ENCODE measurements at places on chromosomes 13 and 19. TPM values are rescaled to one million over a fixed set of nuclear protein-coding genes. Genes with fewer than 3 reads are reported as not detected.

DNA sequence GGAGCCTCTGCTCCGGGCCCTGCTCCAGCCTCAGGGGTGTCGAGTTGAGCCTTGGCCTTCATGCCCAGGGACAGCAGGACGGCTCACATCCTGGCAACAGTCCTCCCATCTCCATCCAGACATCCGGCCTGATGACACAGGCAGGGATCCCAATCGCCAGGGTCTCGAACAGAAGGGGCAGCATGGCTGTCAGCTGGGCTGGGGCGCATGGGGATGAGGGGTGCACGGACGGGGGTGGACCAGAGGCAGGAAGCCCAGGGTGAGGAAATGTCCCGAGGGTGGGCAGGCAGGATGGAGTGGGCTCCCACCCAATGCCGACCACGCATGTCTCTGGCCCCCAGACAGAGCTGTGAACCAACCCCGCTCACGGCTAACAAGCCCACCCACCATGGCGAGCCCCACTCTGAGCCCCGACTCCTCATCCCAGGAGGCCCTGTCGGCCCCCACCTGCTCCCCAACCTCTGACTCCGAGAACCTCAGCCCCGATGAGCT is 16.2 kb downstream of the EVI5L start:
- H3K27ac ChIP-seq = no peak overlapping the region
- H3K4me3 ChIP-seq = no peak overlapping the region
- no peak for DNase-seq
- H3K36me3 ChIP-seq = no peaks in the 10 kb centered on the region
- H3K4me1 ChIP-seq = no peaks in the 10 kb centered on the region

EPS8L1 gene
- total RNA-seq = 49.0 TPM

GRCh38 chr19:15538774-15539173 is 30.4 kb downstream of the CYP4F22 start:
- no peak for DNase-seq
- no peaks in the 10 kb centered on the region for H3K27me3 ChIP-seq
- no peak overlapping the region for H3K4me3 ChIP-seq
- no peaks in the 10 kb centered on the region for H3K4me1 ChIP-seq
- no peaks in the 10 kb centered on the region for H3K36me3 ChIP-seq
- no peak overlapping the region for H3K27ac ChIP-seq

DNA sequence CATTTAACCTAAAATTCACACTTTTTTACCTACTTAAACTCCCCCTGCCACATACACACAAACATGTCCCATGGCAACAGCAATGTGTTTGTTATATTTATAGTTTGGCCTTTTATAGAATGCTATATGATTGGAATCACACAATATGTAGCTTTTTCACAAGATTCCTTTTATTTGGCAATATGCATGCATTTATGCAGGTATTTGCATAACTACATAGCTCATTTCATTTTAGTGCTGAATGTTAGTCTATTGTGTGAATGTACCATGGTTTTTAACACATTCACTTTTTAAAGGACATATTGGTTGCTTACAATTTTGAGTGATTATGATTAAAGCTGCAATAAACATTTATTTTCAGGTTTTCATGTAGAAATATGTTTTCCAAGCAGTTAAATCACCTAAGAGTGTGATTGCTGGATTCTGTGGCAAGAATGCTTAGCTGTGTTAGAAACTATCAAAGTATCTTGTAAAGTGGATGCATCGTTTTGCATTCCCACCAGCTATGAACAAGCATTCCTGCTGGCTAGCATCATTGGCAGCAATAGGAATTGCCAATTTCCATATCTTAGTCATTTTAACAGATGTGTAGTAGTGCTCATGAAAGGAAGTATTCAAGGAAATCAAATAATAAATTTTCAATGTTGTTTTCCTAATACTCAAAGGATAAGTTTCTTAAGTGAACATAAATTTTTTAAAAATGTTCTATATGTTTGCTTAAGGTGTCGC is 557.0 kb downstream of the SLITRK1 start:
- no peaks in the 10 kb centered on the region for H3K4me1 ChIP-seq
- DNase-seq = no peak
- H3K4me3 ChIP-seq = no peak overlapping the region
- H3K27ac ChIP-seq = no peak overlapping the region
- no peaks in the 10 kb centered on the region for H3K27me3 ChIP-seq
- H3K36me3 ChIP-seq = no peaks in the 10 kb centered on the region

DNA sequence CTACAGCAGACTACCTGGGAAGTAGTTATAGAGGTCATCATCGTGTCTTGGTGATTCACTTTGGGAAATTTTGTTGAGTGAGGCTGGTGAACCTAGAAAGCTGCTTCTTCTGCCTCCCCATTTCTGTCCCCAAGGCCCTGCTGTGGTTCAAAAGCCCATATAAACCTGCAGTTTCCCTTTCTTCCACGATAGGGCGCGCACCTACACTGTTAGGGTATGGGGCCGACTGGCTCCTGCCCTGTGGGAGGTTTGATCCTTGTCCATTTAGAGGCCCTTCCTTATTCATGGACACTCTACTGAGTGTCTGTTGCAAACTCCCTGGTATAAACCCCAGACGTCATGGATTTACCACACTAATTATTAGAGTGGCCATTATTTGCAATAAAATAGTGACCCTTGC is 191.8 kb downstream of the GGACT start:
- no peak for DNase-seq
- no peak overlapping the region for H3K4me3 ChIP-seq
- H3K4me1 ChIP-seq = no peaks in the 10 kb centered on the region
- no peaks in the 10 kb centered on the region for H3K27me3 ChIP-seq
- peaks cover 3% of the 10 kb centered on the region for H3K36me3 ChIP-seq

- no peak for DNase-seq
- H3K27me3 ChIP-seq = no peaks in the 10 kb centered on the region
- peak overlapping the region; percentile 96 for H3K27ac ChIP-seq
- no peak overlapping the region for H3K4me3 ChIP-seq
- H3K36me3 ChIP-seq = peaks cover 5% of the 10 kb centered on the region
Observed at GRCh38 chr19:47098608-47099007, 15.0 kb downstream of the ZC3H4 start.

DNA sequence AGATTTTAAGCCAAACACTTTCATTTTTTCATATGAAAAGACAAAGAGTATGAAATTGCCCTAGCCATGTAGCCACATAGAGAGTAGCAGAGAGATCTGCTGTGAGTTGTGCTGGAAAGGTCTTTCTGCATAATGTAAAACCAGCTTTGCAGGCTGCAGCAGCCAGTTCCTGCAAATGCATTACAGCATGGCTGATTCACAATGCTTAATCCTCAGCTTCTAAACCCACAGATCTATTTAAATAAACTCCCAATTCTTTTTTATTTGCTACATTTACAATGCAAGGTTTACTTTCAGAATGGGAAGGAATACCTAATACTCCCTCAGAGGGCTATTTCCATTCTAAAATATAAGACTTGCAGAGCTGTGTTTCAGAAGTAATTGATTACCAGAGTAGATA is 185.6 kb upstream of the STARD13 start:
- no peaks in the 10 kb centered on the region for H3K36me3 ChIP-seq
- H3K27ac ChIP-seq = no peak overlapping the region
- no peak overlapping the region for H3K4me3 ChIP-seq
- H3K4me1 ChIP-seq = no peaks in the 10 kb centered on the region
- H3K27me3 ChIP-seq = no peaks in the 10 kb centered on the region
- DNase-seq = no peak

ZFR2 gene
- 0.34 TPM for total RNA-seq

DNA sequence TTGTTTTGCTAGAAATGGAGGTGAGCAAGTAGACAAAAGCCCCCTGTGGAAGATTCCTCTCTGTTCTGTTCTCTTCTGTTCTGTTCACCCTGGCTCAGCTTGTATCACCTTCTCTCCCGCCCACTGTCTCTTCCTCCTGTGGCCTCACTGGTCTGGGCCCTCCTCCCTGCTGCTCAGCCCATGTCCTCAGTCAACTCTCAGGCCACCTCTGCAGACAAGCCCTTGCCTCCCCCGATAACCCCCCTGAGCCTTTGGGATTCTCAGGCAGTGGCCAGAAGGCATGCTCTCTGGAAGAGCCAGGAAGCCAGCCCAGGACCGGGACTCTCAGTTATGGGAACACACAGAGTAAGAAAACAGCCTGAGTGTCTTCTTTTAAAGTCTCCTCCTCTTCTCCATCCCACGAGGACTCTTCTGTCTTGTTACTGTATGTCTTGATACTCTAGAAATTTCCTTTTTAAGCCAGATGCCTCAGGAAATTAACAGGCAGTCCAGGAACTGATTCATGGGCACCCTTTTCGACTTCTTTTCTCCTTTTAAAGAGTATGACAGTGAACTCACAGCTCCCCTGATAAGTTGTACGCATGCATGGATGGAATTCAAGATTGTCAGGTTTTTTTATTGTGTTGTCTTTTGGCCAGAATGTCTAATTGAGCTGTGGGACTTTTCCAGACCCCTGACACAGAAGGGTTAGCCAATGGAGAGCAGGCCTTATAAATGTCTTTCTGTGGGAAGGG is 33.7 kb downstream of the SHISA2 start:
- H3K27me3 ChIP-seq = no peaks in the 10 kb centered on the region
- peaks cover 72% of the 10 kb centered on the region for H3K4me1 ChIP-seq
- peak; percentile 55 for DNase-seq
- no peak overlapping the region for H3K27ac ChIP-seq
- no peak overlapping the region for H3K4me3 ChIP-seq
- H3K36me3 ChIP-seq = no peaks in the 10 kb centered on the region

DNA sequence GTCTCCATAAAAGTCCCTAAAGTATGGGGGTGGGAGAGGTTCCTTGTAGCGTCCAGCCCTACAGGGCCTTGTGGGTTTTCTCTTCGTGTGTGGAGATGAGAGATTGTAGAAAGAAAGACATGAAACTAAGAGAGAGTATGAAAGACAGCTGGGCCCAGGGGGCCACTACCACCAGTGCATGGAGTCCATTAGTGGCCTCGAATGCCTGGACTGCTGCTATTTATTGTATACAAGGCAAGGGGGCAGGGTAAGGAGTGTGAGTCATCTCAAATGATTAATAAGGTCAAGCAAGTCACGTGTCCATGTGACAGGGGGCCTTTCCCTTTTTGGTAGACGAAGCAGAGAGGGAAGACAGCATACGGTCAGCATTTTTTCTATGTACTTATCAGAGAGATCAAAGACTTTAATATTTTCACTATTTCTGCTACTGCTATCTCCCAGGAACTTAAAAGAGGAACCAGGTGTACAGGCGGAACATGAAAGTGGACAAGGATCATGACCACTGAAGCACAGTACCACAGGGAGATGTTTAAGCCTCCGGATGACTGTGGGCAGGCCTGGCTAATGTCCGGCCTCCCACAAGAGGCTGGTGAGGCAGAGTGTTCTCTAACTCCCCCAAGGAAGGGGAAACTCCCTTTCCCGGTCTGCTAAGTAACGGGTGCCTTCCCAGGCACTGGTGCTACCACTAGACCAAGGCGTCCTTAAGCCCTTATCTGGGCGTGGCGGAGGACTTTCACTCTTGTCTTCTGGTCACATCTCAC is 25.5 kb downstream of the FGF21 start:
- no peaks in the 10 kb centered on the region for H3K4me1 ChIP-seq
- peak overlapping the region; percentile 10 for H3K27ac ChIP-seq
- H3K27me3 ChIP-seq = no peaks in the 10 kb centered on the region
- no peak overlapping the region for H3K4me3 ChIP-seq
- DNase-seq = no peak

DNA sequence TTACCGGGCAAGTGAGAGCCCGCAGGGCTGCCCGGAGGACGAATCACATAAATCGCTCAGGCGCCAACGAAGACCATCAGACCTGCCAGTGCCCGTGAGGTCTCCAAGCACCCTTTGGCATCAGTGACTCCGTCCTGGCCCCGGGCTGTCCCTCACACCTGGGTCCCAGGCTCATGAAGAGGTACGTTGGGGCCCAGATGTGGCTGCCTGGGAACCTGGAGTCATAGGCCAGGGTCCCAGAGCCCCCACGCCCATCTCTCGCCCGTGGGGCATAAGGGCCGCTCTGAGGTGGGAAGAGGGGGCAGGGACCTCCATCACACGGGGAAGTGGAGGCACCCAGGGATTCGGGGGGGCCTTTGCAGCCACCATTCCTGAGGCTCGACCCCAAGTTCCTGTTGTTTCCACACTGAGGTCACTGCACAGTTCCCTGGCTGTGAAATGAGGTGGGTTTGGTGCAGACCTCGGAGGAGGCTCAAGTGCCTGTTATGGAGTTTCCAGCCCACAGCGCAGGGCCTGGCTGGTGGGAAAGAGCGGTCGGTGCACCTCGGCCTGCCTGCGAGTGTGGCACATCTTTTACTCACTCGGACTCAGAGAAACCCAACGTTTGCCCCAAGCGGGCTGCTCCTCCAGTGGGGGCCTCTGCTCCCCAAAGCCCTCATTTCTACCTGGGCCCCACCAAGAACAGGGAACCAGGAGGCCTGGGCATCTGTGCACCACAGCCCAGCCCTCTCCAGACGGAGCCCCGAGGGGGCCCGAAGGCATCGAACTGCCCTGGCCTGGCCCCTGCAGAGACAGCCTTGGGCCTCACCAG is 35.9 kb upstream of the C13orf46 start:
- no peaks in the 10 kb centered on the region for H3K4me1 ChIP-seq
- H3K36me3 ChIP-seq = peaks cover 2% of the 10 kb centered on the region
- no peaks in the 10 kb centered on the region for H3K27me3 ChIP-seq
- no peak overlapping the region for H3K4me3 ChIP-seq
- no peak for DNase-seq
- no peak overlapping the region for H3K27ac ChIP-seq

- no peak overlapping the region for H3K4me3 ChIP-seq
- peaks cover 8% of the 10 kb centered on the region for H3K4me1 ChIP-seq
- H3K36me3 ChIP-seq = peaks cover 1% of the 10 kb centered on the region
- H3K27ac ChIP-seq = no peak overlapping the region
- DNase-seq = no peak
Observed at GRCh38 chr13:52447354-52447753, 3.1 kb downstream of the VPS36 start.

RFPL4A gene
- not detected for total RNA-seq

DNA sequence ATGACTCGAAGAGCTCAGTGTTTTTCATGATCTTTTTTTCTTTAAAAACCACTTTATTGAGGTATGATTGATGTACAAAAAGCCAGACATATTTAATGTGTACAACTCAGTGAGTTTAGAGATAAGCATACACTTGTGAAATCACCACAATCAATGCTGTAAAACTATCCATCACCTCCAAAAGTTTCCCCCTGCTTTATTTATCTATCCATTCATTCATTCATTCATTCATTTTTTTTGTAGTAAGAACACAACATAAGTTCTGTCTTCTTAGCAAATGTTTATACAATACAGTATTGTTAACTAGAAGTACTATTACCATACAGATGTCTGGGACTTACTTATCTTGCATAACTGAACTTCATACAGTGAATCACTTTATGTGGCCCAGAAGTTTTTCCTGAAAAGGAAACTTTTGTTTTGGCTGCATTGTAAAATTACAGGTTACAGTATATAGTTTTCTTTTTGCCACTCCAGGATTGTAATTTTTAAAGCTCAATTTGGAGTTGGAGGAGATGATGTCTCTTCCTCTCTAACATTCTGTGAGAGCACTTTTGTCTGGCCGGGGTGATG is 6.7 kb downstream of the RAP2A start:
- H3K4me1 ChIP-seq = no peaks in the 10 kb centered on the region
- H3K36me3 ChIP-seq = no peaks in the 10 kb centered on the region
- no peak overlapping the region for H3K4me3 ChIP-seq
- no peak overlapping the region for H3K27ac ChIP-seq
- H3K27me3 ChIP-seq = no peaks in the 10 kb centered on the region

POLRMT gene
- 16.1 TPM for total RNA-seq
